Effector memory CD8-positive, alpha-beta T cell (primary cell): ENCODE measurements at places on chromosomes 7 and 10.

GRCh38 chr7:20064974-20065862 lies 152.0 kb downstream of the MACC1 start:
- DNase-seq = no peak

GRCh38 chr7:14637968-14638367 lies 264.6 kb downstream of the DGKB start:
- no peak for DNase-seq

GRCh38 chr7:30460246-30460633 lies 18.3 kb downstream of the NOD1 start:
- DNase-seq = no peak

GRCh38 chr10:86793696-86794095 lies 37.3 kb downstream of the BMPR1A start:
- no peak for DNase-seq

- DNase-seq = no peak
Measured at GRCh38 chr7:134995239-134996096, 9.2 kb downstream of the AGBL3 start.

DNA sequence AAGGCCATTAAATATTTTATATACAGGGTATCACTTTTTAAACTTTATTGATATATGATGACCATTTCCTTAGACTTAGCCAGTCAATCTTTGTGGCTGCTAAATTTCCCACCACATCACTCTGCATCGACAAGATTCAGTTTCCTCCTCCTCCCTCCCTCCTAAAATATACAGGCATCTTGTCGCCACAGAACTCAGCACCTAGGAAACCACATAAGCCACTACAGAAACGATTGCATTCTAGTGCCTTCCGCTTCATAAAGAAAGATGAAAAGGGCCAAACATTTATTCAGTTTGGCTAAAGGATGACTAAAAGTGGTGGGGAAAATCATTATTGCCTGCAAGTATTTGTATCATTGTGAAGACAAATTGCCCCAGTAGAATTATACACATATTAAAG lies 30.7 kb downstream of the ERCC6 start:
- DNase-seq = no peak

- DNase-seq = no peak
Measured at GRCh38 chr7:127905491-127906330, 125.5 kb downstream of the LRRC4 start.

DNA sequence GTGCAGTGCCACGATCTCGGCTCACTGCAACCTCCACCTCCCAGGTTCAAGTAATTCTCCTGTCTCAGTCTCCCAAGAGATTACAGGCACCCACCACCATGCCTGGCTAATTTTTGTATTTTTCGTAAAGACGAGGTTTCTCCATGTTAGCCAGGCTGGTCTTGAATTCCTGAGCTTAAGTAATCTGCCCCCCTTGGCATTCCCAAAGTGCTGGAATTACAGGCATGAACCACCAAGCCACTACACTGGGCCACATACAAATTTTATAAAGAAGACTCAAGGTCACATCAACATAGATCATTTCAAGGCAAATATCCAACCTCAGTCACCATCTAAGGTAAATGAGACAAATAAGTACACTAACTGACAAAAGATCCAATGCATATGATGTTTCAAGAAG lies 32.1 kb downstream of the IGF2BP3 start:
- no peak for DNase-seq

GRCh38 chr10:113007821-113008220 lies 57.8 kb downstream of the TCF7L2 start:
- no peak for DNase-seq

DNA sequence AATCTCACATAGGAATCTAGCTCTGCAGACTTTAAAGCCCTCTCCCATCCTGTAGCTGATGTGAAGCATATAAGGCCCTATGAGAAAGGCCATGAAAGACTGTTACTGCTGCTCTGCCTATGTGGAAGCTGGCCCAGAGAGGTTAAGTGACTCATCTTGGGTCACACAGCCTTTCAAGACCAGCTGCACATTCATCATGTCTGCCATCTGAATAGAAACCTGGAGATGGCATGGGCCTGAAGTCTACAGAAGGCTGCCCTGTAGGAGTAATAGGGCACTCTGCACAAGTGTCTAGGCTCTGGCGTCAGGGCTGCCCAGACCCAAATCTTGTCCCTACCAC lies 59.4 kb upstream of the COL13A1 start:
- no peak for DNase-seq

DNA sequence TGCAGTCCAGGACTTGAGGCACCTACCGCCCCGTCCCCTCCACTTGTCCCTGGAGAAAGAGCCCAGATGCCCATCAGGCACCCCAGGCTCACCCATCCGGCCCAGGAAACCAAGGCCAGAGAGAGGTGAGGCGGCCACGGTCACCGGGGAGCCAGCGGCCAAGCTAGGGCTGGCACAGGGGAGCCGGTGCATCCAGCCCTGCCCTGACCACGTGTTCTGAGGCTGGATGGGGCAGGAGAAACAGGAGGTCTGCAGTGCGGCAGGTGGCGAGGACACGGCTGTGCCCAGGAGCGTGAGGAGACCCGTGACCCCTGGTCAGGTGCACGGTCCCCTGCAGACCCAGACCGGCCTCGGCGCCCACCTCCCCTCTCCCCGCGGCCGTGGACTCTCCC lies 27.6 kb downstream of the UNCX start:
- no peak for DNase-seq

GRCh38 chr7:43108255-43109011 lies 4.0 kb upstream of the HECW1 start:
- DNase-seq = no peak

GRCh38 chr10:91287276-91287675 lies 66.8 kb downstream of the PCGF5 start:
- no peak for DNase-seq

DNA sequence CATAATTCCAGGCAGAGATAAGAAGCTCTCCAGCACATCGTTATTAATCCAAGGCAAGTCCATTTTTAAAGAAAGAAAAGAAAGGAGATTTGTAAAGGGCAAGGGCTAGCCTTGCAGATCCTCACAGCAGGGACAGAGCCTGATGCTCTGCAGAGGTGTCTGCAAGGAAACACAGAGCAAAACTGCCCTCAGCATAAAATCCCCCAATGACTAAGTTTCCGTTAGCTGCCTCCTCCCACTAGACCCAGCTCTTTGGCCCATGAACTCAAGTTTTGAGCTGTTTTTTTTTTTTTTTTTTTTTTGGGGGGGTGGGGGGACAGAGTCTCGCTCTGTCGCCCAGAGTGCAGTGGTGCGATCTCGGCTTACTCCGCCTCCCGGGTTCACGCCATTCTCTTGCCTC lies 300.7 kb downstream of the MTERF1 start:
- no peak for DNase-seq

DNA sequence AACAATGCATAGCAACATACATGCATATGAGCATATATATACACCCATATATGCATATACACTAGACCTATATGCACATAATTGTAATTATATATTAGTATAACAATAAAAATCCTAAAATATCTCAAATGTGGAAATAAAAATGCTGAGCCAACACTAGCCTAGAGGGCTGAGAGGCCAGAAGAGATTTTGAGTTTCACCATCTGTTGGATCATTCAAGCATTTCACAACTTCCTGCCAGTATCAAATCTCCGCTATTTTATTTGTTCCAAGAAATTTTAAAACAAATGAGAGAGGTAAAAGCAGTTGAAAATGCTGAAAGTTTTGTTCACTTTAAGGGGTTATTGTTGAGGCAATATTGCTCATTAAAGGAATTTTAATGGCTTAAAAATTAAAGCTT lies 187.0 kb downstream of the PCDH15 start:
- no peak for DNase-seq

DNA sequence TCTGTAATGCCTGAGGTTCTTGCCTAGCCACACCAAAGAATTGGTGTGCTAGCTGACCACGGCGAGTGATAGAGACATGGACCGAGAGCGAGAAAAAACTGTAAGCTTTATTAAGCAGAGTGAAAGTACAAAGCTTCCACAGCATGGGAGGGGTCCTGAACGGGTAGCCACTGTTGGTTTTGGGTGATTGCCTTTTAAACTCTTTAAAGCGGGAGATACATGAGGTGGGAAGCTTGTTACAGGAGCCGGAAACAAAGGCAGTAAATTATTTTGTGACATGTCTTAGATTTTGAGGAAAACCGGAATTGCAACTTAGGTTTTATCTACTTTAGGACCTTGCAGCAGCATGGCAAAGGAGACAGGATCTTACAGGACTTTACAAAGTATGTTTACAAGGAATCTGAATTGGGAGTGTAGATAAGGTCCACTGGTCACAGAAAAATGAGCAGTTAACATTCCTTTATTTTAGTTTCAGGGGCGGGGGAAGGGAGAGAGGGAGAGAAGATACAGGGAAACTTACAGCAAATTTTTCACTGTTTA lies 252.7 kb upstream of the MBL2 start:
- no peak for DNase-seq

- DNase-seq = no peak
Measured at GRCh38 chr7:121002757-121003200, 14.3 kb downstream of the CPED1 start.

DNA sequence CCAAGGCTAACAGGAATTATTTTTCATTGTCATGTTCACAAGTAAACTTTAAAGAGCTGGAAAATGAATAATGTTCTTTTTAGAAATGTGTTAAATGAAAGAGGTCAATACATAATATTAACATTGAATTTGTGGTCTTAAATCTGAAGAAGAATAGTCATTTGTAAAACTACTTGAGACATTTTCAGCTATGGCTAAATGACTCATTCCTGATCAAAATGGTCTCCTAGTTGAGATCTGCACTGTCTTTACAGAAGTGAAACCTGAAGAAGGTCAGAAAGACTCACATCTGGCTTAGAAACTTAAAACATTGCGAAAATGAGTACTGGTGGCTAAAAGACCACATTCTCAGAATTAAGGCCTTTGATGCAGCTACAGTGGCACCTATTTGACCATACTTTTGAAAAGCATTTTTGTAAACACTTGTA lies 5.9 kb downstream of the PIK3CG start:
- DNase-seq = no peak

GRCh38 chr7:134632937-134633540 lies 13.6 kb upstream of the BPGM start:
- DNase-seq = peak; percentile 40
